Right ventricle myocardium superior (tissue), 1 donor: ENCODE measurements at places on chromosomes 1 and 21. TPM values are rescaled to one million over a fixed set of nuclear protein-coding genes. Genes with fewer than 3 reads are reported as not detected.

DNA sequence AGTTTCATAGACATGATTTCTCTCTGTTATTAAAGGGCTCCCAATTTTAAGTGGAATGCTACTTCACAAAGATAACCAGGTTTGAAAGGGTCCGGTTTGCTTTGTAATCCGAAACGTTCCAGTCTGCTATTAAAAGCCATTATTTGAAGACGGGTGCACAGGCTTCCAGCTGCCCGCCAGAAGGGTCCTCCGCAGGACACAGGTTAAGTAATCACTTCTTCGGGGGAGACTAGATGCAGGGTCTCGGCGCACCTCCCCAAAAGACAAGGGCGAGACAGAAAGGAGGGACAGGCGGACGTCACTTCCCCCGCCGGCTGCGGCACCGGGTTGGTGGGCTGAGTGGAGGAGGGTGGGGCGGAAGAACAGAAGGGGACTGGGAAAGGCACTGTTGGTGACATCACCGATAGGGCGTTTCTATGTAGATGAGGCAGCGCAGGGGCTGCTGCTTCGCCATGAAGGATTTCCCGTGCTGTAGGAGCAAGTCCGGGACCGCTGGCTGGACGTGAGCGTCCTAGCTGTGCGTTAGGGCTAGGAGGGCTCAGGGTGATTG, 8.9 kb downstream of the RNU1-2 start:
- DNase-seq: peak; percentile 97

- DNase-seq: no peak
Observed at GRCh38 chr1:30733493-30733892, 10.1 kb upstream of the MATN1 start.

DNA sequence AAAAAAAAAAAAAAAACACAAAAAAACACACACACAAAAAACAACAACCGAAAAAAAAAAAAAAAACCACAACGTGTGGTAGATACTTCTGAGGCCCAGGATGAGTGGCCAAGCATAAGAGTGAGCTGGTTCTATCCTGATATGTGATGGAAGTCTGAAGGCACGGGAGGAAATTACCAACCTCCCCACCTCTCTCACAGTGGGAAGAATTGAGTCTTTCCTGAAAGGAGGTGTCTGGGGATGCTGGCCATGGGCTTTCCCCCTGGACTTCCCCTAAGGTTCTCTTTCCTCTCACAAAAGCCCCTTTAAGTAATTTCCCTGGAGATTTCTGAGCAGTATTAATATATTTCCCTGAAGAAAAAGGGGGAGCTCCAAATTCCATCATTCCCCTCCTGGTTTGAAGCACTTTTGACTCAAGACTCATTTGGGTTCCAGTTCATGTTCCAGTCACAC, 5.2 kb downstream of the TMCC2 start:
- no peak for DNase-seq

- DNase-seq: no peak
Observed at GRCh38 chr1:172172352-172172831, 248.1 kb upstream of the C1orf105 start.

DNA sequence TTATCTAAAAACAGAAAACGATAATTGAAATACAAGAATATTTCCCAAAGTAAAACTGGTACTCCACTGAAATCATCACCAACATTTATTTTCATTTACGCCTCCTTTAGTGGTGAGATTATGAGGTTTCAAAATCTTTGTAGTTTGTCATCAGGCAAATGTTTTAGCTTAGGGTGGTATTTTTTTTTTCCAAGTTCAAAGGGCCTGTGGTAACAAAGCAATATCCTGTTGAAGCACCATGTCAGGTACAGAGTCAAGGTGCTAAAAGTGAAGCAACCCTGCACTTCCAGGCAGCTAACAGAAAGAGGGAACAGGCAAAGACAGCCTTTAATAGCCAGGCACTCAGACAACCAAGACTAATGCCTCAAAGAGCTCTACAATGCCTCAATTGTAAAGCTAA, 89.2 kb downstream of the JAK1 start:
- DNase-seq: no peak

- DNase-seq: no peak
Observed at GRCh38 chr21:17784604-17785402, 34.4 kb downstream of the C21orf91 start.

- DNase-seq: no peak
Observed at GRCh38 chr1:46485564-46486431, 3.8 kb upstream of the DMBX1 start.

GRCh38 chr1:187549540-187549939, 720.8 kb downstream of the PLA2G4A start:
- no peak for DNase-seq

GRCh38 chr21:44454058-44454457, 1.3 kb upstream of the LRRC3 start:
- no peak for DNase-seq

GRCh38 chr1:243892456-243892855, 42.4 kb upstream of the AKT3 start:
- DNase-seq: no peak

DNA sequence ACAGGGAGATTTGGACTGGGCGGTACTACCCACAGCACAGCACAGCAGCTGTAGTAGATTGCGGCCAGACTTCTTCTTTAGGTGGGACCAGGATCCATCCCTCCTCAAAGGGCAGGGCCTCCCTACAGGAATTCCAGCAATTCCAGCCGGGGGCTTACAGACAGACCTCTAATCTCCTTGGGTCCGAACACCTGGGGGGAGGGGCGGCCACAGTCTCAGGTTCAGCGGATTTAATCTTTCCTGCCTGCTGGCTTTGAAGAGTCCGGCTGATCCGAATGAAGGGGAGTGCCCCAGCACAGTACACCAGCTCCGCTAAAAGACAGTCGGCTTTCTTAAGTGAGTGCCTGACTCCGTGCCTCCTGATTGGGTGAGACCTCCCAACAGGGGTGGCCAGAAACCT, 1708.5 kb downstream of the BRINP3 start:
- DNase-seq: no peak

ZNF326 gene
- total RNA-seq: 16.3 TPM

RIPK4 gene
- 0.08 TPM for total RNA-seq

MIER1 gene
- 15.2 TPM for total RNA-seq

LAX1 gene
- total RNA-seq: 0.24 TPM

GNG4 gene
- not detected for total RNA-seq

LCE1B gene
- total RNA-seq: not detected

LHX4 gene
- not detected for total RNA-seq

MXRA8 gene
- total RNA-seq: 21.7 TPM

RBP7 gene
- total RNA-seq: 30.2 TPM

LCE6A gene
- total RNA-seq: not detected
